ENCODE measurements at places on chromosomes 11 and 22.

DNA sequence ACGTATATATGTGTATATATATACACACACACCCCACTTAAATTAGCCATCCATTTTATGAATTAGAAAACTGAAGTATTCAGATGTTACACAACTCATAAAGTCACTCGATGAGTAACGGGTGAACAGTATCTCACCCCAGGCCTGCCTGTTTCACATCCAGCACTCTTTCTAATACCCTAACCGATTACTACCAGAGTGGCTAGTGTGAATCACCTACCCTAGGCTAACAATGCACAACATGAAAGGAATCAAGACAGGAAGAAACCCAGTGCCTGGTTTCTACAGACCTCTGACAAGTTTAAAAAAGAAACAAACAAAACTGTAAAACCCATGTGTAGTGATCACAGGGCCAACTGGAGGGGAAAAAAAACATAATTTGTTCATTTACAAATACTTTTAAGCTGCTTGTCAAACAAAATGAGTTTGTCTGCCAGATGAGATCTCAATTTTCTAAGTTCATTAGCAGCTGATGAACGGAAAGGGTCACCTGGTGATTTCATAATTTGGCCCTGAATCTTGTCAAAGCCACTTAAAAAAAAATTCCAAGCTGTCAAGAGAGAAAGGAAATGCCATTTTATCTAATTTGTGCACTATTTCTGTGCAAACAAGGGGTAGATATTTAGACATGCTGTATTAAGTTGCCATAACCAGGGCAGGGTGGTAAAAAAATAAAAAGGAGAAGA lies 134.8 kb downstream of the LARGE1 start:
- DNase-seq, result no peak

DNA sequence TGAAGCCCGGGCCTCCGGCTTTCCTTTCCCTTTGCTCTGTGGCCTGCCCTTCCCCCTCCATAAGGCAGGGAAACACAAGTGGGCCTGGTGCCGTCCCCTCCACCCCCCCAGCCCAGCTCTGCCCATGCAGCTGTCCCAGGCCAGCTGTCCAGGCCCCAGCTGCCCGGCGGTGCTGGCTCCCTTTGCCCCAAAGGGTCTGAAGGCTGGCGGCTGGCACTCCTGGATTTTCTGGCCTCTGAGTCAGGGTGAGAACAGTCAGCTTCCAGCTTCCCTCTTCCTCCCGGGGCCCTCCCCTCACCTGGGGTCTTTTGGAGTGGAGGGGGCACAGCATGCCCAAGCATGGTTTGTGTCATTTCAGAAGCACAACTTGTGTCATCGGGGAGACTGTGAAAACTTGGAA lies 27.8 kb downstream of the CD82 start:
- DNase-seq, result no peak

- no peak for DNase-seq
These were observed 9.8 kb downstream of the PAX6 start for GRCh38 chr11:31801298-31801702.

GRCh38 chr11:120375076-120375475 lies 38.9 kb downstream of the ARHGEF12 start:
- DNase-seq, result no peak

GRCh38 chr11:66868726-66869566 lies 12.1 kb downstream of the LRFN4 start:
- peak; percentile 7 for DNase-seq

DNA sequence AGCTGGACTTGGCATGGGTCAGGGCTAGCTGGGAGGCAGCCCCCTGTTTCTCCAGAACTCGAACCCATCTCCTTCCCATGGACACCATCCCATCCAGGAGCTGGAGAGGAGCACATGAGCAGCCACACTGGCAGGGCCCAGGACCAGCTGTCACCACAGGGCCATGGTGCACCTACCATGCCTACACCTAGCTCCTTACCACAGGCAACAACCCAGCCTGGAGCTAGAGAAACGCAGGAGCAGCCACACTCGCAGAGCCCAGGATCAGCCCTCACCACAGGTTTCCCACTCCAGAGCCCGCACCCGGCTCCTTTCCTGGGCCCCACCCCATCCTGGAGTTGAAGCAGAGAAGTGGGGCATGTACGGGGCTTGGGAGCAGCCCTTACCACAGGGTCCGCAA lies 50.2 kb downstream of the GAB4 start:
- no peak for DNase-seq

DNA sequence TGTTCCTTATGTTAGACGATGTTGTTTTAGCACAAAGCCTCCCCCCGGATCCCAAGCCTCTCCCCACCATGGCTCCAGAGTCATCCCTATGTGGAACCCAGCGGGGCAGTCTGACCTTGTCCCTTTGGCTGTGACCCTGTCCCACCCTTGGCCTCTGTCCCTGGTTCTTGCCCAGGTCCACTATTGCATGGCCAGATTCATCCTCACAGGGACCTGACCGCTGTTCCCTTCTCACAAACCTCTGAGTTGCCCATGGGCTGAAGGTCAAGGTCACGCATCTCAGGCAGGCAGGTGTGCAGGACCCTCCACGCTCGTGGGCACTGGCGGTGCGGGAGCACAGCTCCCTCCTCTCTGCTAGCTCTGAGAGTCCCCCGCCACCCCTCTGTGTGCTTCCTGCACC lies 39.0 kb downstream of the BCR start:
- DNase-seq, result no peak

- no peak for DNase-seq
These were observed 22.5 kb upstream of the SMIM35 start for GRCh38 chr11:118109231-118109630.

DNA sequence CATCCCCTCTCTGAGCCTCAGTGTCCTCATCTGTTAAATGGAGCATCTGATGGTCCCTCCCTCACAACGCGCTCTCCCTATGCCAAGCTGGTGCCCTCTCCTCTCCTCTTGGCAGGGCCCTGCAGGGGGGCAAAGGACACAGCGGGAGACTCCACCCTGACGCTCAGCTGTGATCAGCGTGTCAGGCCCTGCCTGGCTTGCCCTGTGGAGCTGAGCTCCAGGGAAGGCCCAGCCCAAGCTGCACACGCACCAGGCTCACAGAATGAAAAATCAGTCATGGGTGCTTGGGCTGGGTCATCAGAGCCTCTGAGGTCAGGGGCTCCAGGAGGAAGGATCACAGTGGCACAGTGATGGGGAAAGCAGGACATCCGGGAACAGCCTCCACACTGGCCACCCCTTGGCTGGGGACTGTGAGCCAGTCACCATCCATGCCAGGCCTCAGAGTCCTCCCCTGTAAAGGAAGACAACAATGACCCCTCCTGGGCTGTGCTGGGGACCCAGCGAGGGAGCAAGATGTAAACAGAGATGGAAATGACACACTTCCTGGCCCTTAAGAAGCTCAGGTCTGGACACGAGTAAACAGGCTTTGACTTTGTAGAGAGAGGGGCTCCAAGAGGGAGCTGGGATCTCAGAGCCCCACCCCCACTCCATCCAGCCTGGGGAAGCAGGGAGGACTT lies 36.6 kb downstream of the RPL3 start:
- DNase-seq, result no peak

DNA sequence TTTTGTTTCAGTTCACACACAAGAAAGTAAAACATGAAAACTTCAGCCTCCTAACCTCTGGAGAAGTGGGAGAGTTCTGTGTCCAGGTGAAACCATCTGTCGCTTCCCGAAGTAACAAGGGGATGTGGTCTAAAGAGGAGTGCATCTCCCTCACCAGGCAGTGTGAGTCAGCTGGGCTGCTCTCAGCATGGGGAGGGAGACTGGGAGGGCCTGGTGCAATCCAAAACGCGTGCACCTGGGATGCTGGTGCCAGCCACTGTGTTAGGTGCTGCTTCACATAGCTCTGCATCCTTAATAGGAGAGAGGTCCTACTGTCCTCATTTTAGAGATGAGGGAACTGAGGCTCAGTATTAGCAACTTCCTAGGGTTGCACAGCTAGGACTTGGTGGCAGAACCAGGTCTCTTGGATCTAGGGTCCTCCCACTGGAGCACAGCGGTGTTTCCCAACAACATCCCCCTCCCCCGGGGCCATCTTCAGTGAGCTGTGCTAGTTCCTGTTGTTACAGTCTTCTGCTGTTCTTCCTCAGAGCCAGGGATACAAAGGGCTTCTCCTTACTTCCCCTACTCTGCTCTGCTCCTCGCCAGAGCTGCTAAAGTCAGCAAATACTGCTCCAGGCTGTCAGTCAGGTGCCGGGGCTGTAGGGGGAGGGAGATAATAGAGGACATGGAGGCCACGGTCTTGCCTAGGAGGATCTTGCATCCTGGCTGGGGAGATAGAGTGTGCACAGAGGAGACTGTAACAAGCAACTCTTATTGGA lies 8.0 kb downstream of the IL10RA start:
- no peak for DNase-seq

DNA sequence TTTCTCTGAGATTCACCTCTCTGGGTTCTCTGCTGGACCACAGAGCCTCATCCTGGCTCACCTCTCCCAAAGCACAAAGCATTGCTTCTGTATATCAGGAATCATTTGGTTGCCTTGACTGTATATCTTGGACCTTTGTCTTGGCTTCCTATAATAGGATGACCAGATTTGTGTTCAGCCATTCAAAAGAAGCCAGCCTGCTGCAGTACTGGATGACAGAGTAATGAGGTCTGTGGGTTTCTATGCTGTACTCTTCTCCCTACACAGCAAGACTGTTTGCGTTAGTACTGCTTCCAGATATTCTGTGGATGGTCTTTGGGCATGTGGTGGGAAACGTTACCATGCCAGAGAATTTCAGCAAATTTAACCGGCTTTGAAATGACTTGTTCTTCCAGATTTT lies 39.8 kb downstream of the ARFGAP2 start:
- DNase-seq, result no peak

GRCh38 chr11:75200051-75200450 lies 40.5 kb upstream of the TPBGL start:
- DNase-seq, result no peak

- DNase-seq, result no peak
These were observed 875.2 kb downstream of the BRD1 start for GRCh38 chr22:48952256-48953102.

- DNase-seq, result no peak
These were observed 89.3 kb upstream of the AMOTL1 start for GRCh38 chr11:94678901-94679300.

GRCh38 chr11:79535606-79536005 lies 94.8 kb upstream of the TENM4 start:
- no peak for DNase-seq

DNA sequence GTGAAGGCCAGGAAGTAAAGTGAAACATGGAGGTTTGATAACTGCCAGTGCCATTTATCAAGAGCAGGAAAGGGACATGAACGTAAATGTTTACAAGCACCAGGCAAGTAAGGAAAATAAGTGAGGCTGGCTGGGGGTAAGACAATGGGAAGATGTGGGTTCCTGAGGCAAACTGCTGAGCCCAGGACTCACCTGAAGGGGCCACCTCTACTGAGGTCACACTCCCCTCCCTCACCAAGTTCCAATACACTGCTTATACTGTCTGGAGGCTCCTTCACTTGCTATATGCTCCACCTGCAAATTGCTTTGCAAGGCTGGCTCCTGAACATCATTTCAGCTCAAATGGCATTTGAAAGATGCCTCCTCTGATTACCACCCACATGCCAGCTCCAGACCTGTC lies 10.3 kb upstream of the ZC3H12C start:
- DNase-seq, result no peak

DNA sequence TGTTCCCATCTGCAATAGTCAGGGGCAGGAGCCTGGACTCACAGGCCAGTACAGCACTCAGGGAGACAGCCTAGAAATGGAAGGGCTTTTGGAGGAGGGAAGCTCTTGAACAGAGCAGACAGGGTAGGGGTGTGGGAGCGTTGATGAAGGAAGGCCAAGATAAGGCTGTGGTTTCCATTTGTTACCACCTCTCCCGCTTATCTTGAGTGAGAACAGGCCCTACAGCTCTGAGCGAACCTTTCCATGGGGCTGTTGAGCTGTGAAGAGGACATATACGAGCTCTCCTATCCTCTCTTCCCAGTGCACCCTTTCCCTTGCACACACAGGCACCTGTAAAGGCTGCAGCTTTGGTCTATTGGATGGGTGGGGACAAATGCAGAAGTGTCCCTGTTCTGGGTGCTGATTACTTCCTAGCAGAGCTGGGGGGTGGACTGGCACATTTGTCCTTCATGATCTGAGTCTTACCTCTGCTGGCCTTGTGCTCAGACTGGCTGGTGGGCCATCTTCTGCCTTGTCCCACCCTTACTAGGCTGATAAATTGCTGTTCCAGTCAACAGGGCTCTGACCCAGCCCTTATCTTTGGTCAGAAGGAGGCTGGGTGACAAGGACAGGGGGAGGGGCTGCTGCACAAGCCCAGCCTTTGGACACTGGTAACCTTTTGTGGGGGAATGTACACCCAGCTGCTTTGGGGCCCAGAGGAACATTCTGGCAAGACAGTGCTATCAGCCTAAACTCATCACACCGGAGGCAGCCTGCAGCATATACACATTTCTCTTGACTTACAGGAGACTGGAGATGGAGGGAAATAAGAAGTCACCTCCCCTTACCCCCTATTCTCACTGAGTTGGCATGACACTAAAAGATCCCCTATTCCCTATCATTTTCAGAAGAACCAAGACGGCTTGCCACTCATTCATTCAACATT lies 80.1 kb upstream of the NNMT start:
- no peak for DNase-seq

DNA sequence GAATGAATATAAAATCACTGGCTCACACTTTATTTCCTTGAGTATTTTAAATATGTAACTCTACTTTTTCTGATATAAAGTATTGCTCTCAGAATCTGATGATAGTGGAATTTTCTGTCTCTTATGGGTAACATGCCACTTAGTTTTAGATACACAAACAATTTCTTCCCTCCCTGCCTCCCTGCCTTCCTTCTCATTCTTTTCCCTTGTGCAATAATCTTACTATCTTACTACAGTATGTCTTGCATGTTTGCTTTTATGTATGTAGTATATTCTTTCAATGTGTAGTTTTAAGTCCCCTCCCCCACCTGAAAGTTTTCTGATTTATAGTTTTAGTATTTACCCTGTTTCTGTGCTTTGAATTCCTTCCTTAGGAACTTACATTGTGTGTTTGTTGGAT lies 48.4 kb downstream of the INSC start:
- DNase-seq, result no peak

- DNase-seq, result no peak
These were observed 75.8 kb downstream of the MORC2 start for GRCh38 chr22:30892731-30893221.

GRCh38 chr11:79406376-79406775 lies 34.5 kb downstream of the TENM4 start:
- DNase-seq, result no peak

DNA sequence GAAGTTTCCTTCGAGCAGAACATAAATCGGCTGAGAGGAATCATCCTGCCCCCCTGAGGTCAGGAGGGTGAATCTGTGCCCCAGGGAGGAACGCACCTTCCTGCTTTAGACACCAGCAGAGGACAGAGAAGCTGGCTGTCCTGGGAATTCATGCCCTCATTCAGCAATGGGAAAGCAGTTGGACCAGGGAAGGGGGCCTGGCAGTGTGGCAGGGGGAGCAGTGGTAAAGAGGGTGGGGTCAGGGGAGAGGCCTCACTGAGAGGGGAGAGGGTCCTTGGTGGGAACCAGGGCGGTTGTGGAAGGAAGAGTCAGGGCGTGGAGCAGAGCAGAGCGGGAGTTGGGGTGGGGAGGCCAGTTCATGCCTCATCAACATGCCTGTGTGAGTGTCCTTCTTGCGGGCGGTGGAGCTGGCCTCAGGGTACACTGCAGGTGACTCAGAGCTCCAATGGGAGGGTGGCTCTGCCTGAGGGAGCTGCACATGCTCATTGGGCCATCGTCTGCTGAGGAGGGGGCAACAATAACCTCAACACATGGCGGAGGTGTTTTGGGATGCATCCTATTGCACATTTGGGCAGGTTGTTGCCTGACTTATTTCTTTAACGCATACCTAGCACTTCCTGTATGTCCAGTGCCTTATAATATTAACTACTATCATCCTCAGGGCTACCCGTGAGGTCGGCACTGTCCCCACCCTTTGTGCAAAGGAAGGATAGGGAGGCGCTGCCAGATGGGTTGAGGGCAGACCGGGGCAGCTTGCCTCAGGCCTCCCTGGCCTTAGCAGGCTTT lies 23.2 kb downstream of the MED15 start:
- no peak for DNase-seq
